Breast epithelium (tissue), 4 donors: ENCODE measurements at places on chromosomes 6 and 20.

DNA sequence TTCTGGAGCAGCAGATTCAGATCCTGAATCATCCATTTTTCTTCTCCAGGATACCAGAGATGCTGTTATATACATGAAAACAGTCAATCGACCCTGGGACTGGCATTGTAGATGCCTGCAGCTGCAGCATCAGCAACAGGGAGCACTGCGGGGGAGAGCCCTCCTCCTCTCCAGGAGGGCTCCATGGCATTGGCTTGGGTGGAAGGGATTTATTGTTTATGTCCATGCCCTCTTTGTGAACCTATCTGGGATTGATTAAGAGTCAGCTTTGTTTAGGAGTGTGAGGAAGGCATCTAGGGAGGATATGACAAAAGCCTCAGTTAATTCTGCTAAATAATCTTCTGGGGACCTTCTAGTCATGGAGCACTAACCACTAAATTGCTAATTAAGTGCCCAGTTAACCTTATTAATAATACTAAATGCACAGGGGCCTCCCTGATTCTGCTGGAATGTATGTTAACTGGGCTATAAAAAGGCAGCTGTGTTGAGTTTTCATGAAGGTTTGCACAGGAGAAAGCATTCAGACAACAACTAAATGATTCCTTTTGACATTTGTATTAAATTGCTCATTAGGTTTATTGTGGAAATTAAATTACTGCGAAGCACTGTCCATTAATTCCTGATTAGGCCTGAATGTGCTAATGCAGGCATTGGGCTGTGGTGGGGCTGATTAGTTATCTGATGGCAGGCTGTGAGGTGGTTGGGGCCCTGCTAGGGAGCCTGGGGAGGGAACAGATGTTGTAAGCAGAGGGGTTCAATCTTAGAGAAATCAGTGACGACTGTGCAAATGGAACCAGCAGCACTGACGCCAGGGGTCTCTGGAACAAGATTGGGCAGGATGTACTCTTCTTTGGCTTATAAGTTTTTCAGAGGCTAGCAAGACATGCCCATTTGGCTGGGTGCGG is 57.6 kb downstream of the IMPG1 start:
- DNase-seq = no peak

DNA sequence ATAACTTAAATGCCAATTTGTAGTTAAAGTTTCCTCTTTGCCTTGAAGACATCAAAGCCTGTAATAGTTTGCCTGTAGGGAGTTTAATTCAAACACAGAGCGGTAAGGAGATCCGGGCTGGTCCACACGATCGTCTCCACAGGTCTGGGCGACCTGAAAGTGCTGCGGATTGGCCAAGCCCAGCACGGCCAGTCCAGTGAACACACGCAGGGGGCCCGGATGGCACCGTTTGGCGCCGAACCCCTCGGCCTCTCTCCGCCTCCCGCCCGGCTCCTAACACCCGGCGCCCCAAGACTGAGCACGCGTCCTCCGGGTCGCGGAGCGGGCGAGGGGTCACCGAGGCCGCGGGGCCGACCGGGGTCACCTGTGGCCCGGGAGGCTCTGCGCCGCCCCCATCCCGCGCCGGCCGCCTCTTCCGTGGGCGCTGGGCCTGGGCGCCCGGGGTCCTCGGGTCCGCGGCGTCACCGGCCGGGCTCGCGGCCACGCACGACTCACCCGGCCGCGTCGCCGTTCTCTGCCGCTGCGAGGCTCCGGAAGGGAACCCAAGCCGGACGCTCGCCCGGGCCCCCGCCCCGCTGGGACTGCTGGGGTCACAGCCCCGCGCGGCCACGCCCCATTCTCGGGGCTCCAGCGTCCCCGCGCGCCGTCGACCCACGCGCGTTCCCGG is 481 bp downstream of the SERPINB6 start:
- no peak for DNase-seq

- no peak for DNase-seq
These were observed 36.8 kb downstream of the STK35 start for GRCh38 chr20:2138396-2138795.

GRCh38 chr6:42021847-42022754 is 28.2 kb upstream of the TAF8 start:
- no peak for DNase-seq

- DNase-seq = no peak
These were observed 119.6 kb upstream of the DOK5 start for GRCh38 chr20:54355631-54356280.

GRCh38 chr6:55449225-55449624 is 122.0 kb downstream of the GFRAL start:
- DNase-seq = no peak

DNA sequence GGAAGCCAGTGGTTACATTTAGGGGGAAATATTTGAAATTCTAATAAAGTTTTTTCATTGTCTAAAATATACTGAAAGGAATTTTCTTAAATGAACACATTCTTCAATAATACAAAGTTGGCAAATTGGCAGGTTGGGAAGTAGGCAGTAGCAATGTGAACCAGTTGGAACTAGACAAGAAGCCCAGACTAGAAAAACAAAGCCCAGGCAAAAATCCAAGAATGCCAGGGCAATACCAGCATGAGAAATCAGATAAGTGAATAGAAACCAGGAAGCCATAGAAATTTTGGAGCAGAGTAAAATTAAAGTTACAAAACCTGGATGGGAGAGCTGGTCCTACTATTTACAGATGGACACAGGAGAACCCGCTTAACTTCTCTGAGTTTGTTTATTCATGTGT is 52.2 kb downstream of the TPBG start:
- DNase-seq = no peak

- no peak for DNase-seq
These were observed 142.6 kb downstream of the ARHGAP18 start for GRCh38 chr6:129567374-129567773.

- no peak for DNase-seq
These were observed 186.4 kb upstream of the DEFB112 start for GRCh38 chr6:50236164-50236563.

DNA sequence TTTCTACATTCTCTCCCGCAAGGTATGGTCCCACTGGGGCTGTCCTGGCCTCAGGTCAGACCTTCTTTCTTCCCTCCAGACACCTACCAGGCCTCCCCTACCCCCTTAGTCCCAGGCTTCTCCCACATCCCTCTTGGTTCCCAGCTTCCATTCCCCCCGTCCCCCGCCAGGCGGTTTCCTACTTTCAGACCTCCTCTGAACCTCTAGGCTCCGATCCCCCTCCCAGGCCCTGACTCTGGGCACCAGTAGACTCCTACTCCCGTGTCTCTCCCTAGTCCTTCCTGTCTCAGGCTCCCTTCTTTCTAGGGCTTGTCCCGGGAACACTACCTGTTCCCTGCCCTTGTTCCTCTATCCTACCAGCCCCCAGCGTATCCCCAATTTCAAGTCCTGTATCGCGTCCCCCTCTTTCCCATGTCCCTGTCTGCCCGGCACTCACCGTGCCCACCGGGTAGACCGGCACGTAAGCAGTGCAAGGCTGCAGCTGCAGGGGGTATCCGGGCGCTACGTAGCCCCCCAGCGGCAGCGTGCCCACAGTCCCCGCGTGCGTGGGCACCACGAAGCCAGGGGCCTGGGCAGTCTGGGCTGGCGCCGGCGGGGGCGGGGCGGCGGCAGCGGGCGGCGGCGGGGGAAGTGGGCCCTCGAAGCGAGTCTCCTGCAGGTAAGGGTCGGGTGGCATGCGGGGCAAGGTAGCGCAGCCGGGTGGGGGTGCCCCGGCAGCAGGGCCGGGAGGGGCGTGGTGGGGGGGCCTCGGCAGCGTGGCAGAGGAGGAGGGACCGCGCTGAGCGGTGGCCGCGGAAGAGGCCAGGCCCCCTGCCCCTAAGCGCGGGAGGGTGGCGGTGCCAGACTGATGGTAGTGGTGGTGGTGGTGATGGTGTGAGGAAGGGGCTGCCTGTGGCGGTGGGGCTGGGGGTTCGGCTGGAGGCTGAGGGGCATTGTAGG is 1.5 kb downstream of the PRRT1 start:
- no peak for DNase-seq

DNA sequence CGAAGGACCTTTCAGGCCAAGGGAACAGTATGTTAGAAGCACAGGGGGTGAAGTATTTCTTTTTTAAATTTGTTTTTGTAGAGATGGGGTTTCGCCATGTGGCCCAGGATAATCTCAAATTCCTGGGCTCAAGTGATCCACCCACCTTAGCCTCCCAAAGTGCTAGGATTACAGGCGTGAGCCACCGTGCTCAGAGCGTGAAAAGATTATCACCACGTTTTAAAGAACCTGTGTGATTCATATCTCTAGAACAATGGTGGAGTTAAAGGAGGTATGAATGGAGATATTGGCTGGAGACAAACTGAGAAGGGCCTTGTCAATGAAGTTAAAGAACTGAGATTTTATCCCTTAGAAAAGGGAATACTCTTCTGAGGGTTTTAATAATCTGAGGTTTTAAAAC is 9.7 kb downstream of the ASF1A start:
- DNase-seq = no peak

- no peak for DNase-seq
These were observed 380.3 kb upstream of the RSPO3 start for GRCh38 chr6:126738146-126738545.

GRCh38 chr20:53735536-53736050 is 142.0 kb upstream of the ZNF217 start:
- DNase-seq = no peak
